ENCODE measurements at places on chromosomes 5 and 9.

DNA sequence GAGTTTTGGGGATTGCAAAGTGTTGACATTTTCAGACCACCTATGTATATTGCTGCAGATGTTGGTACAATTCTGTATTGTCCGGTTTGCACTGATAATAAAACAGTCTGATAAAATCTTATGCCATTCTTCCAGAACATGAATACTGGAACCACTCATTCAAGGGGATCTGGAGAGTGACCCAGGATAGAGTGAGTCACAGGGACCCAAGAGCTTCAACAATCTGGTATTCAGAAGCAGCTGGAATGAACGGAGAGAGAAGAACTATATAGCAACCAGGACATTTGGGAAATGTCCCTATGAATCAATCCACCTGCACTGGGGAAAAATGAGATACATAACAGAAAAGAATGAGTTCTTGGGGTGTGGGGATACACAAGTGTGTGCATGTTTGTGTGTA lies 73.3 kb downstream of the SH3TC2 start:
- no peak for DNase-seq

GRCh38 chr5:90696153-90696552 lies 137.6 kb downstream of the ADGRV1 start:
- no peak for DNase-seq

- DNase-seq: no peak
Measured at GRCh38 chr9:89877051-89878002, 272.5 kb downstream of the GADD45G start.

- DNase-seq: no peak
Measured at GRCh38 chr5:90518661-90519060, 10.7 kb downstream of the LYSMD3 start.

- no peak for DNase-seq
Measured at GRCh38 chr5:10676224-10676623, 84.8 kb downstream of the DAP start.

DNA sequence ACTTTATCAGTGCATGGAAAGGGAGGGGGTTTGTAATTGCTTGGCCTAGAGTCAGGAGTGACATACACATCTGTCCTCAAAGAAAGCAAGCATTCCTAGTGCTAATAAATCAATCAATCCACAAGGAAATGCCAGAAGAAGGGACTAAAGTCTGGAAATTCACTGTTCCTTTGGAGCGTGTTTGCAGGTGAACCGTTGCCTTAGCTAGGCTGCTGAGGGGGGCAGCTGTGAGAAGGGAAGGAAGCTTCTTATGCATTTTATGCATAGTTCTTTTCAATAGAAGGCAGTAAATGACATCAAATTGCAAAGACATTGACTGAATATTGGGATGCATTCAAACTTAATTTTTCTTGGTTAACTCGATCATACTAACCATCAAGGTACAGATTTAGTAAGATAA lies 1092.5 kb upstream of the SEMA6A start:
- no peak for DNase-seq

- no peak for DNase-seq
Measured at GRCh38 chr5:138686668-138687067, 66.6 kb upstream of the CTNNA1 start.

- DNase-seq: no peak
Measured at GRCh38 chr5:180121826-180122413, 50.4 kb upstream of the RNF130 start.

DNA sequence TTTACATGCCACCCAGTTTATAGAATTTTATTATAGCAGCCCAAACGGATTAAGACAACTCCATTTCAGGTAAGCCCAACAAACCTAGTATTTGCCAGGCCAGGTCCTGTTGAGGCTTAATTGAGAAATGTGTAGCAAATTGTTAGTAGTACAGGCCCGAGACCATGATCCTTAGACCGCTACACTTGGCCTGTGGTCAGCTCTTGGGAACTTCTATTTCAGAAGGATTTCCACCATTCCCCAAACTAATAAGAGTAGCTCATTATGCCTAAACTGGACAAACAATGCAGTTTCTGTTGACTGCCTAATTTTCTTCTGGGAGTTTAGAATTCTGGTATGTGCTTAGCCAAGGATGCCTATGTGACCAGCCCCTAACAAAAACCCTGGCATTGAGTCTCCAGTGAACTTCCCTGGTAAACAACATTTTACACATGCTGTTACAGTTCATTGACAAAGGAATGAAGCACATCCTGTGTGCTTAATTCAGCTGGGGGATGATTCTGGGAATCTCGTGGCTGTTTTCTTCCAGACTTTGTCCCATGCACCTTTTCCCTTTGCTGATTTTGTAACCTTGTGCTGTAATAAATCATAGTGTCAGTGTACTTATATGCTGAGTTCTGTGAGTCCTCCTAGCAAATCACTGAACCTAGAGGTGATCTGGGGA lies 5.6 kb upstream of the GPX3 start:
- no peak for DNase-seq

- no peak for DNase-seq
Measured at GRCh38 chr9:18067548-18068120, 406.3 kb upstream of the ADAMTSL1 start.

DNA sequence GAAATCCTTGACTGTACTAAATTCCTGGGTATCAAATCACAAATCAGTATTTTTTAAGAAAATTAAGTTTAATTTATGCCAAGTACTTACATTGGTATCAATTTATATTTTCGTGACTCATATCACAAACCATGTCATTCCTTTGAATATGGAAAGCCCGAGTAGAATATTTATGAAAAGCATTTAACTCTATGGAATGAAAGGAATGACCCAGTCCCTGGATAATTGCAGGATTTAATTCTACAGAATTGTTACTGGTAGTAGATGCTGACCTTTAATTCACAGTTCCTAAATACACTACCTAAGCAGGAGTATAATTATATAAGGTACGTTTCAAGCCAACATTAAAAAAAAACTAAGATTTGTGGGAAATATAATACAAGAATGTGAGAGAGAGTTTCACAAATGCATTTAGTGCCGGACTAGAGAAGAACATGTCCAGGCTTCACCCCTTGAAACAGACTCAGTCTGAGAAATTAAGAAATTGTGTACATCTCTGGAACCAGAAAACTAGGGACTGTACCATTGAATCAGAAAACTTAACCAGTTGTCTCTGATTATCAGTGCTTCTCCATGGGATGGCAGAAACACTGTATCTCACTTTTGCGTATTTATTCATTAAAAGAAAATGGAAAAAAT lies 28.5 kb upstream of the PLPPR1 start:
- DNase-seq: no peak

GRCh38 chr5:61969755-61970154 lies 336.3 kb upstream of the KIF2A start:
- no peak for DNase-seq

GRCh38 chr5:168587987-168588386 lies 8.8 kb upstream of the PANK3 start:
- DNase-seq: no peak

GRCh38 chr9:131043646-131044045 lies 34.7 kb downstream of the LAMC3 start:
- DNase-seq: no peak

- no peak for DNase-seq
Measured at GRCh38 chr9:12740845-12741244, 34.0 kb upstream of the LURAP1L start.

GRCh38 chr5:179559284-179560252 lies 9.2 kb downstream of the RUFY1 start:
- DNase-seq: peak; percentile 73

DNA sequence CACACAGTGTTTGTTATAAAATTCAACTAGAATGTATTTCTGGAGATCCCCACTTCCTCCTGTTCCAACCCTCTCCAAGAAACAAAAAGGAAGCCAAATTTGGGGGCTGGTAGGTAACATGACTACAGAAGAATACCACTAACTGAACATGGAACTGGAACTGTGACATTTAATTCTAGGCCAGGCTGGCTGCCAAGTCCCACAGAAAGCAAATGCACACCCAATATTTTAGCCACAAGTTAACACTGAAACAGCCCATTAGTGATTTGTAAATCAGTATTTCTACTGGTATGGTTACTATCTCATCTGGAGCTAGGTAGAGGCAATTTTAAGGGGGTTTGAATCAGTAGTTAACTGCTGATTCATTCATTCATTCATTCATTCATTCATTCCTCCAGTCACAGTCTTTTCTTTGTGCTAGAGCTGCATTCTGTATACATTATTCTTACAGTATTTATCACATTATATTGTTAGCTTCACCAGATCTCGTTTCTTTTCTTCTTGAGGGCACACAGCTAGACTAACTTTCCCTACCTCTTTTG lies 131.7 kb upstream of the GDNF start:
- no peak for DNase-seq

- no peak for DNase-seq
Measured at GRCh38 chr9:32863291-32863690, 80.0 kb downstream of the TMEM215 start.

DNA sequence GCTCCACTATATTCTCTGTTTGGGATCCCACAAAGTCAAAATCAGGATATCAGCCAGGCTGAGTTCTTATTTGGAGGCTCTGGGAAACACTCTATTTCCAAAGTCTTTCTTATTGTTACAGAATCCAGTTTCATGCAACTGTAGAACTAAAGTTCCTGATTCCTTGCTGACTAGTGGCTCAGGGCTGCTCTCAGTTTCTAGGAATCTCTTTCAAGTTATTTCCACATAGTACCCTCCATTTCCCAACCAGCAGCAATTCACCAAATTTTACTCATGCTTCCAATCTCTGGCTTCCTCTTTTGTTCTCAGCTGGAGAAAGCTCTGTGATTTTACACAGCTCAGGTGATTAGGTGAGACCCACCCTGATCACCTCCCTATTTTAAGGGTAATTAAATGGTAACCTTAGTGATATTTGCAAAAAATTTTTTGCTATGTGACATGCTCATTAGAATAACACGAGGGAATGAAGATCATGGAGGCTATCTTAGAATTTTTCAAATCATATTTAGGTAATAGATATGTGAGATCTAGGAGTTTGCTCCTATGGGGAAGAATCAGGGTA lies 794.9 kb upstream of the ARRDC3 start:
- no peak for DNase-seq

DNA sequence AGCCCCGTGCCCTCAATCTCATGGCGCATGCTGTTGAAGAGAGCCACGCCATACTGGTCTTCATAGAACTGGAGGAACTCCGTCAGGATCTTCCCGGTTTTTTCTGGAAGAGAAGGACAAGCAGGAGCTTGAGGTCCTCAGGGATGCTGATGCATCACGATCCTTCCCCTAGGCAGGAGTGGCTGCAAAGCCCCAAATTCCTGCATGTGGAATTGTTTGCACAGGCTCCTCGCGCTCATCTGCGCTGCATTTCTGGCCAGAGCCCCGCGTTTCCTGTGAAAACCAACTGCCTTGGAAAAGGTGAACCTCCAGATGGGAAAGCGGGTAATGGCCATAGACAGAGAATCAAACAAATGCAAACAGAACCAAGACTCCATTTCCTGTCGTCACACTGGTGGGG lies 80.4 kb downstream of the LRSAM1 start:
- DNase-seq: no peak

DNA sequence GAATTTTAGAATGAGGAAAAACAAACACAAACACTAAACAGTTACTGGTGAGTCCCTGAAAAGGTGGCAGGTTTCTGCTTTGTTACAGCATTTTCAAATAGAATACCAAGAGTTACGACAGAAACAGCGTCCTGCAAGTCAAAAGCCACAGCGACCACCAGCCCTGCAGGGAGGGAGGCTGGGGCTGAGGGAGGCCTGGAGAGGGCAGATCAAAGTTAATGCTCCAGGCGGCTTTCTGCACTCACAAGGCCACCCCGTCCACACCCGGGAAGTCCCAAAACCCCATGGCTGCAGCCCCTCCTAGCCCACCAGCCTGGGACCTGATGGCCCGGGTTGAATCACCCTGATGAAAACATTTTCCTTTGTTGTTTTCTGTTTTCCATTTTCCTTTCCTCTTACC lies 29.3 kb downstream of the COL23A1 start:
- no peak for DNase-seq

GRCh38 chr9:97857606-97858392 lies 4.8 kb downstream of the FOXE1 start:
- DNase-seq: no peak

DNA sequence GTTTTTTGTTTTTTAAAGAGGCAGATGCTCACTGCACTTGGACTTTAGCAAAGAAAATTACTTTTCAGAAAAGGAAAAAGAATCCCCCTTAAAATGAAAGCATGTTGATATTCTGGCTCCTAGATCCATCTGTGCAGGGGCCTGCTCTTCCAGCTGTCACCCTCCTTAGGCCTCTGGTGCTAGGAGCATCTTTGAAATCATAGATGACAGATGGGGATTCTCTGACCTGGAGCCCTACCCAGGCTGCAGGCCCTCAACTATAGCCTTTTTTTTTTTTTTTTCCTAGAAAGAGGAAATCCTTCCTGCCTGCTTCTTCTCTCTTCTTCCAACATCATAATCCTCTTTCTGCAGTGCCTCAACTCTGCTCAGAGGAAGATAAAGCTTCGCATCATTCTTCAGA lies 16.3 kb upstream of the DCP2 start:
- DNase-seq: no peak

DNA sequence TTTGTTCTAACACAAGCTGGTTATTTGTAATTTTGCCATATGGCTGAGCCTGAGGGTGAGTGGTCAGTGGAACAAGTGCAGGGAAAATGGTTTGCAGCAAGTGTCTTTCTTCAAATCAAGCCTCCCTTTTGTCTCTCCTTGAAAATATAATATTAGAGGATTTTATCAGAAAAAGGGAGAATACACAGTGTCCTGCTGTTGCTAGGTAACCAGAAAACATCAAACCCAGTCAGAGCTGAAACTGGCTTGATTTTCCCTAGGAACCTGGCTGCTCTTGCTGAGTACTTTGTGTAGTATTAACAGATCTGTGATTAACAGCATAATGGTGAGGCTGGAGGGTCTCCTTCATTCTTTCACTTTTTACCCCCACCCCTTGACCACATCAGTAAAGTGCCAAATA lies 314.0 kb downstream of the ARHGEF28 start:
- DNase-seq: no peak

GRCh38 chr9:100601216-100601615 lies 23.3 kb downstream of the CAVIN4 start:
- peak; percentile 42 for DNase-seq

GRCh38 chr5:72688916-72689315 lies 127.5 kb upstream of the TNPO1 start:
- DNase-seq: no peak
